ENCODE measurements at places on chromosomes 2 and 18.
A peak's percentile ranks its signal among the peaks of the same experiment; 100 is the strongest.

GRCh38 chr2:174246944-174247381 lies 1.4 kb downstream of the OLA1 start:
- H3K27ac ChIP-seq = no peak overlapping the region
- no peak for DNase-seq
- H3K4me1 ChIP-seq = no peaks in the 10 kb centered on the region

- no peaks in the 10 kb centered on the region for H3K36me3 ChIP-seq
- H3K27me3 ChIP-seq = peaks cover 23% of the 10 kb centered on the region
- H3K4me1 ChIP-seq = no peaks in the 10 kb centered on the region
- DNase-seq = no peak
Measured at GRCh38 chr2:84865181-84865783, 15.6 kb downstream of the TRABD2A start.

DNA sequence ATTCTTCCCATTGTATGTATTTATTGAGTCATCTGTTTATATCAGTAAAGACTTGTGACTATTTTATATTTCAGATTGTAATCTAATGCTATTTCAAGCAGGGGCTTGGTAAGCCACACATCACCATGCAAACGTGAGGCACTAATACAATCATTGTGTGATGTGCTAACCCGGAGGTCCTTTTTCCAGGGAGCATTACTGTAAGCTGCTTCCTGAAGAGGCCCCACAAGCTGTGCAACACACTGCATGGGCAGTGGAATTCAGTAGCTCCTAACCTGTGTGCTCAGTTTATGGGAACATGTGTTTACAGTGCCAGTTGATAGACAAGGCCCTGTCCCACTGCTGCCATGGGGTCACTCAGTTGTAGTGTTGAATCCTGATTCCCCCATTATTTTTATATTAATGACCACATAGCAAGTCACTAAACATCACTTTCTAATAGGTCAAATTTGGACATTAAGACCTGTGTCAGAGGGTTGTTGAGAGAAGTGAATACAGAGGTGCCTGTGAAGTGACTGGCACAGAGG lies 162.9 kb downstream of the FHOD3 start:
- no peaks in the 10 kb centered on the region for H3K27me3 ChIP-seq
- no peak overlapping the region for H3K4me3 ChIP-seq
- peaks cover 4% of the 10 kb centered on the region for H3K4me1 ChIP-seq
- no peak overlapping the region for H3K27ac ChIP-seq
- DNase-seq = no peak

DNA sequence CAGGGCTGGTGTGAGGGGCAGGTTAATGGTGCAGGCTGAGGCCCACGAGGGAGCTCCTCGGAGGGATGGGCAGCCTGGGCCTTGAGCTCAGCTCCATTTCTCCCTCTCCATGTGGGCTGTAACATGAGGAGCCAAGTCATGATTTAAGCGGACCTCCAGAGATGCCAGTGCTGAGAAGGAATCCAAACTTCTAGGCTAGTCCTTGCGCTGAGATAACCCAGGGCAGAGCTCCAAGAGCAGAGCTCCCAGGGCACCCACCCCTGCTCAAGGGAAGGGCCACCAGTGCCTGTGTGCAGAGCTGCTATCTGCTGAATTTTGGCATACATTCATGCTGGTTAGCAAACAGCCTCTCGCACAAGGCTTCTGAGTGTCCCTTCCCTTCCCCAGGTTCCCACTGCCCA lies 95.1 kb downstream of the MRO start:
- no peak overlapping the region for H3K27ac ChIP-seq
- H3K36me3 ChIP-seq = no peaks in the 10 kb centered on the region
- peaks cover 28% of the 10 kb centered on the region for H3K4me1 ChIP-seq
- H3K4me3 ChIP-seq = no peak overlapping the region

- no peaks in the 10 kb centered on the region for H3K36me3 ChIP-seq
- no peak for DNase-seq
- H3K27me3 ChIP-seq = no peaks in the 10 kb centered on the region
Measured at GRCh38 chr2:206814498-206814897, 49.1 kb downstream of the FASTKD2 start.

DNA sequence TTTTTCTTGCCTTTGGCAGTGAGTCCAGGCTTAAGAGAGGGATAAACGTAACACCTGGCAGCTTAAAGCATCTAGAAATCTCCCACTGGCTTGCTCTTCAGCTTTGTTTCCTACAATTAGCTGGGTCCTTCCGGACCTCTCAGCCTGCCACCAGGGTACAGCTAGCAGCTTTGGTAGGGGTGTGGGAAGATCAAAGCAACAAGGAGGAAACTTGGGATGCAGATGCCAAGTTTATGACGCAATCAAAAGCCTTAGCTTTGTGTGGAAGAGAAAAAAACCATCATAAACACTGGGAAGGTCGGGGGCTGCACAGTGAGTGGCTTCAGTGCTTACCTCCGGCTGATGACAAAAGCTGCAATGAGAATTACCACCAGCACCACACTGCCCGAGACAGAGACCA lies 116.9 kb downstream of the EPHA4 start:
- H3K36me3 ChIP-seq = no peaks in the 10 kb centered on the region
- H3K4me3 ChIP-seq = no peak overlapping the region
- no peaks in the 10 kb centered on the region for H3K27me3 ChIP-seq
- no peaks in the 10 kb centered on the region for H3K4me1 ChIP-seq
- no peak for DNase-seq
- no peak overlapping the region for H3K27ac ChIP-seq

GRCh38 chr2:214244847-214245246 lies 166.0 kb upstream of the VWC2L start:
- no peaks in the 10 kb centered on the region for H3K27me3 ChIP-seq
- no peaks in the 10 kb centered on the region for H3K4me1 ChIP-seq
- no peak overlapping the region for H3K27ac ChIP-seq
- no peak overlapping the region for H3K4me3 ChIP-seq
- DNase-seq = no peak

GRCh38 chr2:10204326-10205161 lies 82.0 kb downstream of the RRM2 start:
- H3K4me1 ChIP-seq = peaks cover 29% of the 10 kb centered on the region
- H3K27ac ChIP-seq = peak overlapping the region; percentile 83
- H3K36me3 ChIP-seq = no peaks in the 10 kb centered on the region
- peak; percentile 85 for DNase-seq
- no peak overlapping the region for H3K4me3 ChIP-seq

GRCh38 chr2:135130751-135131150 lies 78.7 kb downstream of the RAB3GAP1 start:
- H3K4me3 ChIP-seq = no peak overlapping the region
- peaks cover 7% of the 10 kb centered on the region for H3K4me1 ChIP-seq
- DNase-seq = no peak
- no peak overlapping the region for H3K27ac ChIP-seq
- H3K27me3 ChIP-seq = no peaks in the 10 kb centered on the region
- H3K36me3 ChIP-seq = peaks cover 81% of the 10 kb centered on the region

DNA sequence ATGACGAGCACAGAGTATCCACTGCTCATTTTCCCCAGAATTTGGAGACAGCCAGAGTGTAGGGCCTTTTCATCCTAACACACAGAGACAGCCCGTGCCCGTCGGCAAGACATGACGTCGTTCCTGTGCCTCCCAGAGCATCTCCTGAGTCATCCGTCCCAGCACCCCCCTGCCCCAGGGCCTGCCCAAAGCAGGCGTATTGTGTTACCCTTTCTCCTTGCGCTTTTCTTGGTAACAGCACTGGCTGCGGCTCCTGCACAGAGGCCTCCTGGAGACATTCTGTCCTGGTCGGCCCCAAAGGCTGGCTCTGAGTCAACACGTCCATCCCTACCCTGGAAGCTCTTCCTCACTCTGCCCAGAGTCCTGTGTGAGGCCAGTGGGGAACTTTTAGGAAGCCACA lies 217.1 kb downstream of the KLHL29 start:
- H3K4me3 ChIP-seq = no peak overlapping the region
- peak overlapping the region; percentile 84 for H3K27ac ChIP-seq
- H3K27me3 ChIP-seq = no peaks in the 10 kb centered on the region
- H3K36me3 ChIP-seq = no peaks in the 10 kb centered on the region

GRCh38 chr2:88451811-88452564 lies 505 bp downstream of the FOXI3 start:
- peaks cover 41% of the 10 kb centered on the region for H3K27me3 ChIP-seq
- DNase-seq = peak; percentile 73
- H3K4me1 ChIP-seq = peaks cover 2% of the 10 kb centered on the region
- no peak overlapping the region for H3K27ac ChIP-seq

DNA sequence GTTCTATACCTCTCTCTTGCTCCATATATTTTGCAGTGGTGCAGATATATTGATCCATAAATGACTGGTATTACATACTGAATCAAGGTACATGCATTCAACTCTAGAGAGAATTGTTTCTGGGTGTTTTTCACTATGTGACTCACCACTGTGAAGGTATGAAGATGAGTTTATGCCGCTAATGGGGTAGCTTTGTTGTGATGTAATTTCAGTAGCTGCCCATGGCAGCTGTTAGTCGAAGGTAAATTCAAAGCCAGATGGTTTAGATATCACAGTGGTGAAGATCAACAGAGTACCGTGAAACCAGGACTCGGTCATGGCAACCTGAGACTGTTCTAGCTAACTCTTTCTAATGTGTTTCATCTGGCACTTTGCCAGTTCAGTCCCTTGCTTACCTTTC lies 50.4 kb downstream of the PKP4 start:
- peaks cover 19% of the 10 kb centered on the region for H3K4me1 ChIP-seq
- DNase-seq = no peak
- H3K4me3 ChIP-seq = no peak overlapping the region
- no peaks in the 10 kb centered on the region for H3K27me3 ChIP-seq

GRCh38 chr2:11303290-11304013 lies 41.0 kb downstream of the ROCK2 start:
- no peak overlapping the region for H3K4me3 ChIP-seq
- H3K27me3 ChIP-seq = no peaks in the 10 kb centered on the region
- no peaks in the 10 kb centered on the region for H3K36me3 ChIP-seq
- H3K4me1 ChIP-seq = peaks cover 23% of the 10 kb centered on the region
- DNase-seq = no peak

DNA sequence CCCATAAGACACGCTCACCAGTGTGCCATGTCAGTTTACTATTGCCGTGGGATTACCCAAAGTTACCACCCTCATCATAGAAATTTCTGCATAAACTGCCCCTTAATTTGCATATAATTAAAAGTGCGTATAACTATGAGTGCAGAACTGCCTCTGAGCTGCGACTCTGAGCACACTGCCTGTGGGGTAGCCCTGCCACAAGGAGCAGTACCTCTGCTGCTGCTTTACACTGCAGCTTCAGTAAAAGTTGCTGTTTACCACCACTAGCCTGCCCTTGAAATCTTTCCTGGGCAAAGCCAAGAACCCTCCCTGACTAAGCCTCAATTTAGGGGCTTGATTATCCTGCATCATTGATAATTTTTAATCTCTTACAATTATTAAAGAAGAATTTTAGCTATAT lies 213.9 kb upstream of the MAP2 start:
- no peak for DNase-seq
- no peaks in the 10 kb centered on the region for H3K27me3 ChIP-seq
- H3K36me3 ChIP-seq = no peaks in the 10 kb centered on the region
- no peaks in the 10 kb centered on the region for H3K4me1 ChIP-seq
- no peak overlapping the region for H3K27ac ChIP-seq

DNA sequence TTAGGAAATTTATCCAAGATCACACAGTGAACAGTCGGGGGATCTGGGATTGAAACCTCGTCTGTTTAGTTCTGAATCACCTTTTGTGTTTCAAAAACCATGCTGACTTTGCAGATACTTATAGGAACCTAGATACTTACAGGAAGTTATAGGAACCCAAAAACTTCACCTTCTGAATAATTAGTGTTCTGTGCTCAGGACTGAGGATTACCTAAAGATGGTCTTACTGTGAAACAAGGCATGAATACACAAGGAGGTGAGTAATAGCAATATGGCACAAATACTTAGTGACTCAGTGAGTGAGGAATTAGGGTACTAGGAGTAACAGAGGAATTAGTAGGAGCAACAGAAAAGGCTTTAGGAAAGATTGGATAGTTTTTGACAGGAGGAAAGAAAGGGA lies 145.5 kb downstream of the LRATD1 start:
- no peaks in the 10 kb centered on the region for H3K36me3 ChIP-seq
- no peak for DNase-seq
- no peak overlapping the region for H3K27ac ChIP-seq
- no peak overlapping the region for H3K4me3 ChIP-seq
- H3K4me1 ChIP-seq = no peaks in the 10 kb centered on the region
- H3K27me3 ChIP-seq = no peaks in the 10 kb centered on the region

DNA sequence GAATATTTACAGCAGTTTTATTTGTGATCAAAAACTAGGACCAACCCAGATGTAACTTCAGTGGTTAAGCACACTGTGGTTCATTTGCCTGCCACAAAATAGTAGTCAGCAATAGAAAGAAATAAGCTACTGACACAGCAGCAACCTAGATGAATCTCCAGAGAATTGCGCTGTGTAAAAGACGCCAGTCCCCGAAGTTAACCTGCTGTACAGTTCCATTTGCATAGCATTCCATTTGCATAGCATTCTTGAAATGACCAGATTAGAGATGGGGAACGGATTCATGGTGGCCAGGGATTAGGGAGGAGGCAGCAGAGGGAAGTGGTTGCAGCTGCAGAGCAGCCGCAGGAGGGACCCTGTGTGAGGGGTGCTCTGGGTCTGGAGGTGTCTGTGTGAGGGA lies 39.3 kb upstream of the NFATC1 start:
- no peak for DNase-seq
- no peak overlapping the region for H3K27ac ChIP-seq
- no peak overlapping the region for H3K4me3 ChIP-seq
- no peaks in the 10 kb centered on the region for H3K4me1 ChIP-seq
- peaks cover 21% of the 10 kb centered on the region for H3K36me3 ChIP-seq

DNA sequence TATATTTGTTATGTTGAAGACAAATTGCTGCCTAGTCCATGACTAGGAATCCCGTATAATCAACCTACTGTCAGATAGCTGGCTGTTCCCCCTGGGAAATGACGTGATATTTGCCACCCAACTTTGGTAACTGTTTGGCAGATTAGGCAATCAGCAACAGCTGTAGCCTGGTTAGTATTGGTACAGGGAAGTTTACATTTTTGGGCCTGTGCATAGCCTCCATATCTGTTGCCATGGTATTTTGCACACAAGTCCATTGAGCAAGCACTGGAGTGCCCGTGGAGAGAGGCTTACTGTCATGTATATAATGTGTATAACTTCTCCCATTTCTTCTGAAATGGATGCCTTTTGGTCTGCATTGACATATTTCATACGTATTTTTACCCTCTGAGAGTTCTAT lies 27.7 kb downstream of the BIRC6 start:
- DNase-seq = no peak
- H3K27me3 ChIP-seq = no peaks in the 10 kb centered on the region
- H3K27ac ChIP-seq = no peak overlapping the region
- peaks cover 65% of the 10 kb centered on the region for H3K36me3 ChIP-seq
- no peak overlapping the region for H3K4me3 ChIP-seq

- no peaks in the 10 kb centered on the region for H3K27me3 ChIP-seq
- 0 out of 2 replicates have a peak, but pooled peaks cover 9% of the 10 kb centered on the region for H3K4me1 ChIP-seq
- H3K36me3 ChIP-seq = no peaks in the 10 kb centered on the region
- no peak overlapping the region for H3K27ac ChIP-seq
Measured at GRCh38 chr2:23387221-23387550, 2.2 kb downstream of the KLHL29 start.
